SJCRH30 (cell line): ENCODE measurements at places on chromosomes 3 and 15. TPM values are rescaled to one million over a fixed set of nuclear protein-coding genes. Genes with fewer than 3 reads are reported as not detected.

Gene CHRNA5
- 19.2 and 21.7 TPM in 2 replicates for total RNA-seq

Gene C2CD4A
- 0.04 and 0.10 TPM in 2 replicates for total RNA-seq

Gene ZKSCAN7
- 6.2 and 6.6 TPM in 2 replicates for total RNA-seq

Gene SKOR1
- 3.1 and 4.5 TPM in 2 replicates for total RNA-seq

Gene NR2F2
- total RNA-seq = 24.5 and 24.9 TPM in 2 replicates

Gene HGD
- total RNA-seq = 0.18 TPM in 1 of 2 replicates, not detected in the other

Gene ANKUB1
- not detected in 2 replicates for total RNA-seq

Gene EPHA6
- total RNA-seq = not detected in 2 replicates

Gene KBTBD8
- 3.2 and 3.7 TPM in 2 replicates for total RNA-seq

Gene ZMYND10
- 0.73 and 0.99 TPM in 2 replicates for total RNA-seq

Gene LDHAL6B
- total RNA-seq = not detected in 2 replicates

Gene TGM5
- total RNA-seq = not detected in 2 replicates

Gene THAP10
- total RNA-seq = 5.5 and 6.8 TPM in 2 replicates

Gene SRGAP3
- total RNA-seq = not detected in 2 replicates

Gene HAPLN3
- 2.5 and 2.8 TPM in 2 replicates for total RNA-seq

Gene CCDC13
- 0.33 and 0.34 TPM in 2 replicates for total RNA-seq

Gene ROBO2
- 14.0 and 14.3 TPM in 2 replicates for total RNA-seq

Gene CCR9
- total RNA-seq = not detected in 2 replicates

Gene ILDR1
- not detected in 2 replicates for total RNA-seq

Gene HEXA
- total RNA-seq = 43.6 and 45.9 TPM in 2 replicates

Gene KBTBD13
- 0.08 and 0.15 TPM in 2 replicates for total RNA-seq

Gene MNS1
- total RNA-seq = 8.2 and 10.6 TPM in 2 replicates

Gene SEC62
- total RNA-seq = 41.3 and 45.1 TPM in 2 replicates

Gene STRIT1
- total RNA-seq = not detected in 2 replicates

Gene TRIM59
- 39.1 and 39.9 TPM in 2 replicates for total RNA-seq

Gene SLC30A4
- 4.4 and 5.0 TPM in 2 replicates for total RNA-seq

Gene ZSCAN2
- 10.5 and 16.4 TPM in 2 replicates for total RNA-seq

Gene AGBL1
- 0.08 TPM in 1 of 2 replicates, not detected in the other for total RNA-seq

Gene RTP4
- not detected in 2 replicates for total RNA-seq

Gene RLBP1
- total RNA-seq = not detected in 2 replicates

Gene STAB1
- not detected in 2 replicates for total RNA-seq

Gene RNF13
- 22.6 and 24.1 TPM in 2 replicates for total RNA-seq

Gene STARD9
- 11.0 and 15.2 TPM in 2 replicates for total RNA-seq

Gene LTF
- total RNA-seq = not detected in 2 replicates

Gene MCF2L2
- total RNA-seq = 0.08 and 0.12 TPM in 2 replicates

Gene CLEC3B
- not detected in 2 replicates for total RNA-seq

Gene BMF
- 6.5 and 6.7 TPM in 2 replicates for total RNA-seq

Gene LRRK1
- 5.5 and 5.8 TPM in 2 replicates for total RNA-seq

Gene ACTC1
- total RNA-seq = 323 and 325 TPM in 2 replicates

Gene KIF7
- total RNA-seq = 5.0 TPM in 2 replicates

Gene SEMA5B
- total RNA-seq = 0.16 TPM in 1 of 2 replicates, not detected in the other

Gene SNX22
- total RNA-seq = 1.5 and 1.6 TPM in 2 replicates

Gene HTR3E
- total RNA-seq = 6.5 and 8.0 TPM in 2 replicates

Gene FBXW12
- total RNA-seq = 0.30 and 0.35 TPM in 2 replicates

Gene CTXN2
- not detected in 2 replicates for total RNA-seq

Gene FBXO40
- total RNA-seq = 0.02 and 0.03 TPM in 2 replicates

Gene SLC28A2
- total RNA-seq = not detected in 2 replicates

Gene LEKR1
- 0.61 and 0.91 TPM in 2 replicates for total RNA-seq

Gene CHRM5
- not detected in 2 replicates for total RNA-seq

Gene CRABP1
- total RNA-seq = not detected in 2 replicates

Gene ARGFX
- 1.1 and 1.2 TPM in 2 replicates for total RNA-seq

Gene FOXL2
- 0.42 and 0.89 TPM in 2 replicates for total RNA-seq

Gene WNT7A
- total RNA-seq = not detected in 2 replicates

Gene EXD1
- total RNA-seq = not detected in 2 replicates

Gene SGO1
- 22.7 and 26.6 TPM in 2 replicates for total RNA-seq

Gene PPARG
- 0.06 and 0.08 TPM in 2 replicates for total RNA-seq

Gene PDE8A
- 17.6 and 19.6 TPM in 2 replicates for total RNA-seq
